ENCODE measurements at places on chromosomes 2 and 18.

DNA sequence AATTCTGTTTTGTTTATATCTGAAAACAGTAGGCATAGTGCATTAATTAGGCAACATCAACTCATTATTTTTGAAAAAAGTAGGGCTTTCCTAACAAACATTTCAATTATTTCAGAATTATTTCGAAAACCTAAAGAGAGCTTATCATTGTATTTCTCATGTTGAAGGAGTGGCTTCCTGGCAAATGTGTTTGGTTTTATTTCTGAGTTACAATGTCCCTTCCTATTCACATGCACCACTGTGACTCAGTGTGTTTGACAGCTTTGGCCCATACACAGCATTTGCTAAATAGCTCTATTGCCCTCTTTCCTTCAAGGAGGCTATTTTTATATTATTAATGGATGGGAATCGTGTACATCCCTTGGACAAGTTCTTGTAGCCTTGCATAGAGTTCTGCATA, 205.9 kb downstream of the PTGR3 start:
- DNase-seq: no peak

DNA sequence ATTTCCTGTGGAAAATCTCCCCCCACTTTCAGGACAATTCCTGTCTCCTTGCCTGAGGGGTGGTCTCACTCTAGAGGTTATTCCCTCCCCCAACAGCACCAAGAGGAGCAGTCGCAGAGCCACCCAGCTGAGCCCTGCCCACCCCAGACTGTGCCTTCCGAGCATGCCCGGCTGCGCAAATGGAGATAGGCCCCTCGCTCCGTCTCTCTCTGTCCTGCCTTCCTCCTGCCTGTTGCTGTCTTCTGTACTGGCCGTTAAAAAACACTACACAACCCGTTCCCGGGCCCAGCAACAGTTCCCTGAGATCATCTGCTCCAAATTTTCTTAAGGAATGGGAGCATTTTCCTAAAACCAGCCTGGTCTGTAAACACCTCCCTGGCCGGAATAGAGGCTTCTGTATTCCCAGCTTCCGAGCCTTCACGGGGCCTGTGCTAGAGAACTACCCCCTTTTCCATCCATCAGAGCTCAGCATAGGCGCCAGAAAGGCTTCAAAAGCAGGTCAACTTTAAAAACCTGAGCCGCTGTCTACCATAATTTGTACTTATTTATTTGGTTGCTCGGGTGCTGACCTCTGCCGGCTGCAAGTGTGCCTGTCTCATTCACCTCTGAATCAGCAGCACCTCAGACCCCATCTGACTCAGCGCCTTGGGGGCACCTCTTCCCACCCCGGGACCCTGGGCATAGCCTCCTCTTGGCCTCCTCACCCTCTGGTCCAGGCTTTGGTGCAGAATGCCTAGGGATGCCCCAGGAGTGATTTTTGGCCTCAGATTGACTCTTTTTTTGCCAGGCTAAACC, 159.4 kb downstream of the PXDN start:
- no peak for DNase-seq

DNA sequence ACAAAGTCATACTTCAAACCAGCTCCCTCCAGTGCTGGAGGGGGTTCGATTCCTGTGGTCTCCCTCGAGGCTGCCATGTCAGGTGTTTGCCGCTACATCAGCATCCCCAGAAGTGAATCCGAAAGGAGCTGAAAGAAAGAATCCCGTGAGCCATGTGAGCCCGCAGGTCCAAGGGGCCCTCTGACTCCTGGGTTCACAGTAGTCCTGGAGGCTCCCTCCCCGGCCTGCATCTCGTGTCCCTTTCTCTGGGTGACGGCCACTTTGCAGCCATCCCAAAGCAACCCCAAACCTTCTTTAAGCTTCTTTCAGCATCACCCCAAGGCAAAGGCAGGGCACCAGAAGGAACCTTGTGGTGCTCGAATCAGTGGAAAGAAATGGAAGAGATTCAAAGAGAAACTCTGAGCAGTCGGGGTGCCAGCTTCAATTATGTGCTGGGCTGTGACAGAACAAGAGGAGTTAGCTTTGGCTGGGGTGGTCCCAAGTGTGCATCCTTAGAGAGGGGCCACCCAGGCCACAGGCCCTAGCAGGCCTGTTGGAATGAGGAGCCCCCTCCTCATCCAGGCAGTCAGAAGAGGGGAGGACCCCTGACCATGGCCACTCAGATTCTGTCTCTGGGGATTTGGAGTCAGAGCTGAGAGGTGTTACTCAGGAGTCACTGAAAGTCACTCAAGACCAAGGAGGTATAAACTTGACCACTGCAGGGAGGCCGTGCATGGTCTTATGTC, 59.7 kb downstream of the CIB4 start:
- no peak for DNase-seq

DNA sequence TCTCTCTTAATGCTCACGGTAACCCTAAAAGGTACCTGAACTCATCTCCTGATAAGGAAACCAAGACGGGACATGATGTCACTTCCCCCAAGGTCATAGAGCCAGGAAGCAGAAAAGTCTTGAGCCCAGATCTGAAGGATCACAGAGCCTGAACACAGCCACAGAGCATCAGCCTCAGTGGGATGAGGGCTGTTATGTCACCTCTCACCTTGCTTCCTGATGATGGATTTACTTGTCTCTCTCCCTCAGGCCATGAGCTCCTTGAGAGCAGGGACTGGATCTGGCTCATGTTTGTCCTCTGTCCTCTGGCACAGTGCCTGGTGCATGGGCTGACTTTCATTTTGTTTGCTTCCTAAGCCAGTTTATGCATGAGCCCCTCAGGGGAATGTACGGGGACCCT, 54.2 kb downstream of the SERTAD2 start:
- no peak for DNase-seq

GRCh38 chr2:7427293-7428060, 510.3 kb downstream of the RNF144A start:
- DNase-seq: peak; percentile 14

- no peak for DNase-seq
Measured at GRCh38 chr2:25254961-25255360, 86.6 kb upstream of the POMC start.

GRCh38 chr2:119598596-119599263, 54.5 kb downstream of the CFAP221 start:
- peak; percentile 64 for DNase-seq

DNA sequence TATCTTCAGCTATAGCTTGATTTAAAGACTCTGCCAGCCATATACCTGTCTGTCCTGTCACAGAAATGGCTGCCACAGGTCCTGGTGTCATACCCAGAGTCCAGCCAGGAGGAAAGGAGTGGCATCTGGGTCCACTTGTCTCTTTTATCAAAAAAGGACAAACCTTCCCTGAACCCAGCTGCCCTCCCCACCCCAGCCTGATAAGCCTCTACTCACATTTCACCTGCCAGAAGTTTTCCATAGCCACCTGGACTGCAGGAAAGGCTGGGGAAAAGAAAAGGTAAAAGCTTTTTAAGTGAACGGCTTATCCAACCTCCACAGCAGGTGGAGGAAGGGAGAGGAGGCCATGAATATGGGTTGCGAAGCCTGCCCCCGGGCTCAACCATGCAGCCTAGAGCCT, 32.8 kb downstream of the TMEM163 start:
- no peak for DNase-seq

- no peak for DNase-seq
Measured at GRCh38 chr2:170567429-170567828, 147.7 kb upstream of the SP5 start.

- DNase-seq: no peak
Measured at GRCh38 chr2:8551622-8552074, 130.2 kb upstream of the ID2 start.

GRCh38 chr2:176106581-176107539, at the start of gene HOXD11:
TSS of gene HOXD11 (plus strand) at chr2:176107280. CDS start at chr2:176107356, 76 bp downstream.
- peak; percentile 75 for DNase-seq

GRCh38 chr2:162233197-162233596, 10.0 kb downstream of the FAP start:
- no peak for DNase-seq

DNA sequence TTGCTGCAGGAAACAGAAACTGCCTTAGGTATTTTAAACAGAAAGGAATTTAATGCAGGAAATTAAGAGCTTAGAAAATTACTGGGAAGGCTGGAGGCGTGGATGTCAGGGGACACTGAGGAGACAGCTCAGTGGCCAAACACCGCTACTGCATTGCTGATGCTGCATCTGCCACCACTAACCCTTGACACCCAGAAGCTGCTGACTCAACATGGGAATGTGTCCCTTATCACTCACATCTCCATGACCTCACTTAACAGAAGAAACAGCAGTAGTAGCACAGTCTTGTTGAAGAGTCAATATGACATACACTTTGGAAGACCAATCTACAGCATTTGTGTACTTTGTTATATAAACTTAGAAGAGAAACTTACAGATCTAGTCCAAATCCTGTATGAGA, 906.1 kb downstream of the SLC4A3 start:
- no peak for DNase-seq

DNA sequence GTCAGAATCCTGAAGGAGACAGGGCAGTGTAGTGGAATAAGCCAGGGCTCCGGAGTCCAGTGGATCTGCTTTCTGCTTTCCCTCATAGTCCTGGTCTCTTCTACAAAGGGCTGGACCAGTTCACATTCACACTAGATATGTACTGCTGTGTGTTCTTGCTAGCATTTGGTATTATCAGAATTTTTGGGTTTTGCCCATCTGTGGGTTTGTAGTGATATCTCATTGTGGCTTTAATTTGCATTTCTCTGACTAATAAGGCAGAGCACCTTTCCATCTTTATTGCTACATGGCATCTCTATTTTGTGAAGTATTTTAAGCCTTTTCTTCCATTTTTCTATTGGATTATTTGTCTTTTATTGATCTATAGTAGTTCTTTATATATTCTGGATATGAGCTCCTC, 114.8 kb downstream of the DIS3L2 start:
- DNase-seq: no peak

GRCh38 chr18:10190564-10190963, 263.9 kb upstream of the APCDD1 start:
- DNase-seq: no peak

DNA sequence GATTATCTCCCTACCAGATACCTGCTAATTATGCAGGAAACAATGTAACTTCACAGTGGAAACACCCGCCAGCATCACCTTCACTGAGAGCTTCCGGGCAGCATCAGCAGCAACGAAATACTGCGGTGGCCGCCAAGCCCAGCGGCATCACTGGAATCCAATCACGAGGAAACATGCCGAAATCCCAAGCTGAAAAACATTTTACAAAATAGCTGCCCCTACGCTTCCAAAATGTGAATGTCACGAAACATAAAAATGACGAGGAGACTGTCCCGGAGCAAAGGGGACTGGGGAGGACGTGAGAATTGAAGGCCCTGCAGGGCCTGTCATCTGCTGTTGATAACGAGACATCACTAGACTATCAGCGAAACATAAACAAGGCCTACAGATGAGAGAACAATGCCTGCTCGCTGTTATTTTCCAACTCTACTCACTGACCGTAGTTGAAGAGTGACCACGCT, 82.6 kb downstream of the HDAC4 start:
- DNase-seq: no peak

DNA sequence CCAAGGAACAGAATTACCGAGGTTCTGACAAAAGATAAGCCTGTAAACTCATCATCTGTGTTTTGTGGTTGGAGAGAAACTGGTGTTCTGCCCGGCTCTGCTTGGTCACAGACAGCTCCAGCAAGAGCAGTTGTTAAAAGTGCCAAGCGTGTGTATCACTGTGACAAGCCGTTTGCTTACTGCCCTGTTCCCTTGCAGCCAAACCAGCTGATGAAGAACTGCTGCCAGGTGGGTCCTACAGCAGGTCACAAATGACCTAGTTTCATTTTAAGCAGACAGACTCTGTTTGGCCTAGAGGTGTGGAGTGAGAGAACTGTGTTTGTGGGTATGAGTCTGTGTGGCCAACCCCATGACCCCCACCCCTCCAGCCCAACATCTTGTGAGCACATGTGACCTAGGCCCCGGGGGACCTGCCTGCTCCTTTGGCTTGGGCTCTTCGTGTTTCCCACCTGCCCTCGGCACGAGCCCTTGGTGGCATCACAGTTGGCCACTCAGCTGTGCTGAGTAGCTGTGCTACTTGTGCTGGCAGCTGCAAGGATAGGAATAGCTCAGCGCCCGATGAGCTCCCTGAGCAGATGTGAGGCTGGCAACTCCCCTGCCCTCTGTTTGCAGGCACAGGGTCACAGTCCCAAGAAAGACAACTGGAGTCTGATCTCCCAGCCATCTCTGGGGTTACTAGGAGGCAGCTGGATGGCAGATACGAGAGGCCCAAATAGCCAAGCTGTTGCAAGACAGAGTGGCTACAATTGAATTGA, 9.7 kb downstream of the OXER1 start:
- DNase-seq: peak; percentile 20

- DNase-seq: no peak
Measured at GRCh38 chr2:210456571-210456970, 20.0 kb downstream of the LANCL1 start.
